GM06990 (cell line): ENCODE measurements at places on chromosomes 4 and X.

- DNase-seq = no peak
Measured at GRCh38 chr4:185761352-185762235, 50.4 kb downstream of the SORBS2 start.

DNA sequence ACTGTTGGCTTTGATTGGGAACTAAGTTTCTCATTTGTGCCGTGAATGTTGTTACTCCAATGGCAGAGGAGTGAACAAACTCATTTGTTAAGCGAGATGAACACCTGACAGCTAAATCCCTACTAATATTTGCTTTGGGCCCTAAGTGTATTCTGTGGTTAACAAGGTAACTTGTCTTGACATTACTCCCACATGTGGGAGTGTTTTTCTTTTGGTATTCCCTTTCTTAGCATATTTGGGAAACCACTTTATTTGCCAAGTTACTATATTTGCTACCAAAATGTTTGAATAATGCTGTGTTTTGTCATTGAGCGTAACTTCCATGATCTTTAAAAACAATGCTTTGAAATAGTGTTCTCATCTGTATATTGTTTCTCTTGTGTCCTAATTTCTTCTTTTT is 82.5 kb downstream of the ARHGAP10 start:
- DNase-seq = no peak

GRCh38 chr4:168319486-168320019 is 1.0 kb upstream of the DDX60 start:
- DNase-seq = no peak

DNA sequence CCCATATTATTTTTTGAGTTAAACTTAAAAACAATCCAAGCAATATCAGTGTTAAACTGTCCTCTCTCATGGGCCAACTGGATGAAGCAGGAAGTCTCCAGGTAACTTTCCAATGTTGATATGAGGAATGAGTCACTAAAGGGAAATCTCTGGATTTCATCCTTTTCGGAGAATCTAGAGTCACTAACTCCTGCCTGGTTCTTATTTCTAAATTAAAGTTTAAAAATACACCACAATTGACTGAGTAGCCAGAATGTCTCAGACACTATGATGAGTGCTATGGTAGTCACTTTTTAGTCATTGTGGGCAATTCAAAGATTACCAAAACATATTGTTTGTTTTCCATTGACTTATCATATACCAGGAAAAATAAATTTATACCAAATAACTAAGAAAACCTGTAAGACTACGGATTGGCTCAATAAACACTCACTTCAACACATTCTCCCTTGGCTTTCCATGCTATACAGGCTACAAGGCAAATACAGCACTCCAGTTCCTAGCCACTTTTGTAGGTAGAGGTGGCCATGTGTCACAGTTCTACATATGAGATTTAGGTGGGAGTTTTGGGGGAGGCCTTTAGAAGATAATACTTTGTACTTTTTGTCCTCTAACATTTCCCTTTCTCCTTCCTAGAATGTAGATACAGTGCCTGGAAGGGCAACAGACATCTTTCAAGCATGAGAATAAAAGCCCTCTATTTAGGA is 8.6 kb downstream of the SLC9B2 start:
- DNase-seq = no peak

DNA sequence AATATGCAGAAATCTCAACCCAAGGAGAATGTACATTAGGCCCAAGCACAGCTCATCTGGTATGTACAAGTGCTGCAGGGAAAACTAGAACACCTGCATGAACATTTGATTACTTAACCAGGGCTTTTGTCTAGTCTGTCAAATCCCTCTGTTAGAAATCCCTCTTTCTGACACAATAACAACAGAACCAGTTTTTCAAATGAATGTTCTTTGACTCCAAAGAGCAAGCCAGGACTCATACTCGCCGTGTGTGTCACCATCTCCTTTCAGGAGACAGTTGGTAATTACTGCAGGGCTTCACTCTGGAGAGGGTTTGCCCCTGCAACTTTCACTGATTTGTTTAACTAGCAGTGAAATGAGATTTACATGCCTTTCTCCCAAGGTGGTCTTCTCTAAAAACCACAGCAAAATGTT is 143.0 kb upstream of the FAM241A start:
- no peak for DNase-seq

DNA sequence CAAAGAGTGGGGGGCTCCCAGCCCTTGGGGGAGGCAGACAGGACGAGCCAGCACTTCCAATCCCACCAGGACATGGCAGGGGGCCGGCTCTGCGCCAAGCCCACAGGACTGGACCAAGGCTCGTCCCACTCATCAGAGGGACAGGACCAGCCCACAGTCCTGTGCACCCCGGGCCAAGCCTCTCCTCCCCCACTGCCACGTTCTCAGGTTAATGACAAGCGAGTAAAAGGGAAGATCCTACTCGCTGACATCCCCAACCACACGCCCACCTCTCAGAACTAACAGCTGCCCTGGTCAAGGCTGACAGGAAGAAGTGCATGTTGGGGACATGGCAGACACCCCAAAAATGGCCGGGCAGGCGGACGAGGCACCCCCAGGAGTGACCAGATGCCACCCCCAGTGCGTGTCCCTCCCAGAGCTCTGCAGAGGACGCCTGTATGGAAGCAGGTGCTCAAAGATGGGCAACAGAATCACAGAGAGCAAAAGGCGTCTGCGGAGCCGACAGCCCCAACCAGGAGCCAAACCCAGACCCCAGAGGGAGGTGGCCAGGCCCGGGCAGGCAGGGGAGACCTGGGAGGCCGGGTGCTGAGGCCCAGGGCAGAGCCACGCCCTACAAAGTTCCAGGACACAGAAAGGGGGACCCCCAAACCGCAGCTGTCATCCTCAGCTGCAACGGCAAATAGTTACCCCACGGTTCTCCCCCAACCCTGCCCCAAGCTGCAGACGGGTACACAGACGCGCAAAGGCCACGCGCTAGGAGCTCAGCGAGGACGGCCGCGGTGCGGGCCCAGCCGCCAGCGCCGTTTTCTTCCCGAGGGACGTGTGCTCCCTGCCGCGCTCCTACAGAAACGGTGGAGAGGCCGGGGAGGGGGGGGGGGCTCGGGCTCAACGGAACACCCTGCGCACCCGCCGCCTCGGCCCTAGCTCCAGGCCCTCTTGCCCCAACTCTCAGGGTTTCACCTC is 1.7 kb downstream of the CTBP1 start:
- DNase-seq = peak; percentile 44

DNA sequence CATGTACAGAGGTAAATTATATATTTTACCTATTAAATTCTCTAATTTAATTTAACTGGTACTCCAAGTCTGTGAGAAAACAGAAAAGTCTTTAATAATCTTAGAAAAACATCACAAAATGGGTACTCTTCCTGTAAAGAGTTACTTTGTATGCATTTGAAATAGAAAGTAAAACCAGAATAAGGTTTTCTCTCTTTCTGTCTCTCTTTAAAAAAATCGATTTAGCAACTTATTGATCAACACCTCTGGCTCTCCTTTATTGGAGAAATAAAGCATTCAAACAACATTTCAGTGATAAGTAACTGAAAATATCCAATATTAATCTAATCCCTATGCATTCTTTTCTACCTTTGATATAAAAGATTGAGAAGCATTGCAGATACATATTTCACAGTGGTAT is 27.4 kb downstream of the ATOH1 start:
- no peak for DNase-seq

DNA sequence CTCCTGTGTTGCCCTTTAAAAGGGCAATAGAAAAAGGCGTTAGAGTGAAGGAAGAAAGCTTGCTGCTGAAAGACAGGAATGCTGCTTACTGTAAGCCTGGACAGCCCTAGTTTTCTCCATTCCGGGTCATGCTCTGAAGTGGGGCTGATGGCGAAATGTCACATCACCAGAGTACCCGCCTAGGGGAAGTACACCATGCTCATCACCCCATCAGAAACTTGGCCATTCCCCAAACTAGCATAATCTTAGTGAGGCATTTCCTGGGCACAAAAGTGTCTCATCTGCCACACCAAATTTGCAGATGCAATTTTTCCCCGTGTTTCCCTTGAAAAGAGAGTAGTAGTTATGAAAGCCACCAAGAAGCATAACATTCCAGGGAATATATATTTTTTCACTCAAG is 47.8 kb upstream of the CAMK2D start:
- no peak for DNase-seq

DNA sequence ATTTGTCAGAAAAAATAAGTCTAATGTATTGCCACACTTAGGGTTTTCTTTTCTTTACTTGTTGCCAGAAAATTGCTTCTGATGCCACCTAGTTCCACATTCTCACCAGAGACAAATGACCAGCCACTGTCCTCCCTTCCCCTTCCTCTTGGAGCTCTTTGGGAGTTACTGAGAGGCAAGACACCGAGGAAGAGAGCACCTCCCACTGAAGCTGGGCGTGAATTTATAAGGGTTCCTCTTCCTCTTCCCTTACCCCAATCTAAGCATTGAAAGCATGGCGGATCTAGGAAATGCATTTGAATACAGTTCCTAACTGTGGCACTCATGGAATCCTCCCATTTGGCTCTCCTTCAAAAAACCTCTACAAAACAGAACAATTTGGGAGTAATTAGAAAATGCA is 30.0 kb downstream of the ANXA3 start:
- no peak for DNase-seq

- no peak for DNase-seq
Measured at GRCh38 chr4:61638591-61638990, 438.5 kb downstream of the ADGRL3 start.

- no peak for DNase-seq
Measured at GRCh38 chr4:140095694-140096482, 58.1 kb downstream of the MAML3 start.

DNA sequence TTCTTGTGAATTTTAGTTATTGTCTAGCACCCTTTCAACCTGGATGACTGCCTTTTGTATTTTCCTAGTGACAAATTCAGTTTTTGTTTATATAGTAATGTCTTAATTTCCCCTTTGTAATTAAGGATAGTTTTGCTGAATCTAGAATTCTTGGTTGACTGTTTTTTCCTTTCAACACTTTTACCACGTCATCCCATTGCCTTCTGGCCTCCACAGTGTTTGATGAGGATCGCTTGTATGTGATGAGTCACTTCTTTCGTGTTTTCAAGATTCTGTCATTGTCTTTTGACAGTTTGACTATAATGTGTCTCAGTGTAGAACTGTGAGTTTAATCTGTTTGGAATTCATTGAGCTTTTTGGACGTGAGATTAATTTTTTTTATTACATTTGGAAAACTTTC is 30.1 kb downstream of the KDM6A start:
- peak; percentile 39 for DNase-seq
